ENCODE measurements at places on chromosomes 6 and 20. TPM values are rescaled to one million over a fixed set of nuclear protein-coding genes. Genes with fewer than 3 reads are reported as not detected.

DNA sequence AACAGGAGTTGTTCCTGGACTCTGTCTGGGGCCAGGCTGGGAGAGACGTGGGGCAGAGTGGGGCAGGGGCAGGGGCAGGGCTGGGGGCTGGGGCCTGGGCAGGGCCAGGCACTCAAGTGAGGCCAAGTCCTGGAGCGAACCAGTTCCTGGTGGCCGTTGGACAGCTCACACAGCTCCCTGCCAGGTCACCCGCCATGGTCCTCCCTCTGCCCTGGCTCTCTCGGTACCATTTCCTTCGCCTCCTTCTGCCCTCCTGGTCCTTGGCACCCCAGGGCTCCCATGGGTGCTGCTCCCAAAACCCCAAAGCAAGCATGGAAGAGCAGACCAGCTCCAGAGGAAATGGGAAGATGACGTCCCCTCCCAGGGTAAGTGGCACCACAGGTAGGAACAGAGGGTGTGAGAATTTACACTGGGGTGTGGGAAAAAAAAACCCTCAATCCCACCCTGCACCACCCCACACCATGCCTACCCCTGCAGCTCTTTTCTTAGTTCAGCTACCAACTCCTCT, at the start of gene MCCD1:
MCCD1 (plus strand) TSS at position 142 of the 508 bp plus-strand sequence; CDS start at position 195, 53 bp downstream.
- DNase-seq: no peak

GRCh38 chr20:49420811-49421295, 61.6 kb downstream of the KCNB1 start:
- no peak for DNase-seq

DNA sequence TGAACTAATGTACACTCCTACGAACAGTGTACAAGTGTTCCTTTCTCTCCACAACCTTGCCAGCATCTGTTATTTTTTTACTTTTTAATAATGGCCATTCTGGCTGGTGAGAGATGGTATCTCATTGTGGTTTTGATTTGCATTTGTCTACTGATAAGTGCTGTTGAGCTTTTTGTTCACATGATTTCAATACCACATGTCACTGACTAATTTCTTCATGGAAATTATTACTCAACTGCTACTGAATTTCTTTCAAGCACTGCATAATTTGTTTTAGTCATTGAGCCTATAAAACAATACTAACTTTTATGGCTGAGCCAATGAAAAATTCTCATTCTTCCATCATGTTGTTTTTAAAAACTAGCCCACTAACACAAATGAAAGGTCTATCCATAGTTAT, 115.4 kb downstream of the FRK start:
- DNase-seq: peak; percentile 30

GRCh38 chr6:23533944-23534343, 592.1 kb upstream of the NRSN1 start:
- DNase-seq: no peak

DNA sequence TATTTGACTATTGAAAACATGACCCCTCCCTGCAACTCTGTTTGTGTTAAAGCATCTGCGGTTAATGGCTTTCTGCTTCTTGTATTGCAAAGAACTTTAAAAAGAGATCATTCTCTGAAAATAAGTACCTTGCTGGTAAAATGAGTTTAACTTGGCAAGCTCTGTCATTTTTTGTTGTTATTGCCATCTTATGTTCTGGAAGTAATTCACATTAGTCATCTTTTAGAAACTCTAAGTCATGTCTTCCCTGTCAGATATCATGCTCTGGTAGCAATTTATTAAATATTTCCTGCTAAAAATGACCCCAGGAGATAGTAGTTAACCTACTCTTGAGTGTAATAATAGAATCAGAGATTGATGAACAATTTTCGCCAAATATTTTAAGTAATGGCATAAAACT, 890.6 kb downstream of the KIF16B start:
- DNase-seq: no peak

- DNase-seq: no peak
Observed at GRCh38 chr20:48421547-48421946, 406.3 kb downstream of the PREX1 start.

GRCh38 chr6:107308677-107309076, 150.7 kb downstream of the PDSS2 start:
- no peak for DNase-seq

GRCh38 chr6:74557236-74557635, 648.6 kb downstream of the COL12A1 start:
- DNase-seq: no peak

GRCh38 chr6:158910484-158911440, 89.2 kb downstream of the RSPH3 start:
- DNase-seq: peak; percentile 53

DNA sequence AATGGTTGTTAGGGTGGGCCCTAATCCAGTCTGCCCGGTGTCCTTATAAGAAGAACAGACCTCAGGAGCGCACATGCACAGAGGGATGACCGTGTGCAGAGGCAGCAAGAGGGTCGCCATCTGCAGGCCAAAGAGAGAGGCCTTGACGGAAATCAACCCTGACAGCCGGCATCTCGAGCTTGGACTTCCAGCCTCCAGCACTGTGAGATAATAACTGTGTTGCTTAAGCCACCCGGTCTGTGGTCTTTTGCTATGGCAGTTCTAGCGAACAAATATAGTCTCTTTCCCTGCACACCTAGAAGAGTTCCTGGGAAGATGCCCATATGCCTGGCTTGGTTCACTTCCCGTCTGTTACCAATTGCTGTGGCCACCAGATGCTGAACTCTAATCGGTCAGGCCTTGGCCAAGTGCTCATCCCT, 35.3 kb upstream of the PTGIS start:
- no peak for DNase-seq

DNA sequence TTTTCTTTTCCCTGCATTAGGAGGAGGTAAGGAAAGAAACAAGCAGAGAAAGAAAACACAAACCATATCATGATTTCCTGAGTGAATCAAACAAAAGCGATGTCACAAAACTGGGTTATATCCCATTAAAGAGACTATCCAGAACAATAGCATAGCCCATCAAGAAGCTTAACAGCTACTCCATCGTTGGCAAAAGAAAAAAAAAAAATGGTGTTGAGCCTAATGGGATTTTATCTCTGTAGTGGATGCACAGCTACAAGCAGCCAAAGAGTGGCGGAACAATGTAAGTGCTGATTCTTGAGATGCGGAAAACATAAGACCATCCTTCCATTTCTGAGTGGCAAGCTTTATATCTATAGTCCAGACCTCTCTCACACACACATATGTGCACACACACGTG, 106.2 kb upstream of the NRSN1 start:
- no peak for DNase-seq

DNA sequence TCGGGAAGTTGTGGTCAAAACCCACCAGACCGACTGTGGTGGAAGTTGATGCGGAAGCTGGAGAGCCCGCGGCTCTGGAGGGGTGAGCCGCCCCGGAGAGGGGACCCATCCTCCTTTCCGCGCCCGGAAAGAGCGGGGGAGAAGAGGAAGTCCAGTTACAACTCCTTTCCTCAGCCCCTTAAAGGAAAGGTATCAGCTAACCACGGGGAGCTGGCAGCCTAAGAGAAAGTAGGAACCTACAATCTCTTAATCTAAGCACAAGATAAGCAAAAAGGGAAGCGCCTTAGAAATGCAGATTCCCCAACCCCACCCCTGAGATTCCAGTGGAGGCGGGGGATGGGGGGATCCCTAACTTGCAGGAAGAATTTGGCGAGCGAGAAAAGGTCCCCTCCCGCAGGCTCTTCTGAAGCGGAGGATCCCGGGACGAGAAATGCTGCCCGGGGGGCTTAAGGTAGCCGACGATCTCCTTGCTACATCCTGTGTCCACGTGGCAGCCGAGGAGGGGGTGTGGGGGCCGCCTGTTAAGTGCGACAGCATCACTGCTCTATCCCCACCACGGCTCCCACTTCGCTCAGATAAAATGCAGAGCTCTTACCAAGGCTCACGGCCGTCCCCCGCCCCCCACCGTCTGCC, 87.5 kb downstream of the ZFP64 start:
- DNase-seq: no peak

- peak; percentile 26 for DNase-seq
Observed at GRCh38 chr6:90610751-90611542, 24.1 kb upstream of the MAP3K7 start.

- no peak for DNase-seq
Observed at GRCh38 chr6:63451238-63451637, 121.0 kb upstream of the LOC128125822 start.

- no peak for DNase-seq
Observed at GRCh38 chr6:85124472-85125354, 325.2 kb upstream of the NT5E start.

- no peak for DNase-seq
Observed at GRCh38 chr6:147603392-147604081, 95.0 kb downstream of the SAMD5 start.

- DNase-seq: no peak
Observed at GRCh38 chr6:118656847-118657451, 5.6 kb upstream of the CEP85L start.

- no peak for DNase-seq
Observed at GRCh38 chr20:41176711-41177552, 39.6 kb downstream of the PLCG1 start.

DNA sequence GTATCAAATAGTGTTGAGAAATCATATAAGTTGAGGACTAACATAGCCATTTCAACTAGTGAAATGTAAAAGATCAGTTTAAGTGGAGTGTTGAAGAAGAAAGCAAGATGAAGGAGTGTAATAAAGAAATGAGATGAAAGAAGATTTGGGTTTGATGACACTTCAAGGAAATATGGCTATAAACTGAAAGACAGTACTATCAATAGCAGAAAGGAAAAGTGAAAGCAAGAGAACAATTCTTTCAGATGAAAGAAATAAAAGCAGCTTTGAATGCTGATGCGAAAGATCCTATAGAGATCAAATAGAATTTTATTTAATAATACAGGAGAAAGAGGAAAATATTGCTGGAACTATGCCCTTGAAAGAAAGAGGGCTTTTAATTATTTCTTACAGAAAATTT, 92.8 kb upstream of the PRSS16 start:
- DNase-seq: no peak

- peak; percentile 80 for DNase-seq
Observed at GRCh38 chr20:49859807-49860206, 47.2 kb downstream of the SLC9A8 start.

DNA sequence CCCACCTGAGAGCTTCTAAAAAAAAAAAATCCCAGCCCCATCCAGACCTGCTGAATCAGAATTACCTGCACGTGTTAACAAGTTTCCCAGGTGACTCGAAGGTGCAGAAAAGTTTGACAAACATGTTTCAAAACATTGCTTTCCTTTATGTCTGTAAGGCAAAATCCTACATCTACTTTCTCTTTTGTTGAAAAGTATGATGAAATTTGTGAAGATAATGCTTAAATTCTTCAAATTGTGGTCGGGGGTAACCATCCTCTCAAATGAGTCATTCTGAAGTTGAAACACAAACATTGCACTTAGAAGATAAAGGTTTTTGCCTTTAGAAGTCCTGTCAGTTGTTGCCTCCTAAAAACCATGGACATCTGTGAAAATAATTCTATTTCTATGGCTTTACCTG, 429.7 kb downstream of the EPHA7 start:
- no peak for DNase-seq

- peak; percentile 13 for DNase-seq
Observed at GRCh38 chr6:42520786-42521607, 42.8 kb upstream of the UBR2 start.

DNA sequence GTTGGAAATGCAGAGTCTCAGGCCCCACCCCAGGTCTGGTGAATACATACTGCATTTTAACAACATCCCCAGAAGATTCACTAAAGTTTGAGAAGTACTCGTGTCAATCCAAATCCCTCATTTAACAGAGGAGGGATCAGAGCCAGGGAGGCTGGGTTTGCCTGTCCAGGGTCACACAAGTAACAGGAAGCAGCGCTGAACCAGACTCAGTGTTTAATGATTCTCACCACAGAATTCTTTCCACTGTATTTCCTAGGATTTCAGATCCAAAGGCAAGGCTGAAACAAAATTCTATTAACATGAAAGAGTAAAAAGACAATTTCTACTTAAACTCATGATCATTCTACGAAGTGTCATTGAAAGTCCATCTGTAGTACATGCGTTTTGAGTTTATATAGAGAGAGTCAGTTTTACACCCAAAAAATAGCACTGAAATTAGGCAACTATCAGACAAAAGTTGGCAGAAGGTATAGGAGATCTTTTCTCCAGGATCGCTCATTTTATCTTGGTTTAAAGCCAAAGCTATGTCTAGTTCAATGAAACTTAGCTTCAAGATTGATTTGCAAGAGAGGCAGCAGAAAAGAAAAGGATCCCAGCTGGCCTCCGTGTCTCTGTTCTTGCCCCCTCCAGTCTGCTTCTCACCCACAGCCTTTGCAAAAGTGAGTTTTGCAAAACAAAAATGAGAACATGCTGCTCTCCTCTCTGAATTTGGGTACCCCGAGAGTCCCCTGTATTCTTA, 6.0 kb upstream of the AGPAT4 start:
- no peak for DNase-seq

GRCh38 chr6:158441716-158442215, 118.1 kb upstream of the TMEM181 start:
- no peak for DNase-seq

- DNase-seq: no peak
Observed at GRCh38 chr20:52268184-52268749, 76.7 kb upstream of the ZFP64 start.

GRCh38 chr6:41678511-41679084, 40.3 kb downstream of the MDFI start:
- DNase-seq: no peak

GRCh38 chr20:41009946-41010345, 18.7 kb upstream of the TOP1 start:
- no peak for DNase-seq

DNA sequence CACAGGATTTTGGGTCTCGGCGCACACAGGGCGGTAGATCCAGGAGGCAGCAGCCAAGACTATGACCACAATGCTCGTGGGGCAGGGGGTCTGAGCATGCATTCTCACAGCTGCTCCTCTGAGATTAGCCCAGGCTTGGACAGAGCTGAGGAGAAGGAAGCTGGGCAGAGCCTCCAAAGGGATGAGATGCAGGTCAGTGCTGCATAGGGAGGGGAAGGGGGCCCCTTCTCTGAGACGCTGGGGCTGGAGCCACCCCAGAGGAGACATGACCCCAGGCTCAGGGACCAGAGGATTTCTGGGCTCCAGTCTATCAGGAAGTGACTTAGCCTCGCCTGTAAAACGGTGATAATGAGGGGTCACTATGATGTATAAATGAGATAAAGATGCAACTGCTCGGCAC, 93.9 kb downstream of the BFSP1 start:
- no peak for DNase-seq

- DNase-seq: no peak
Observed at GRCh38 chr20:34274694-34275093, 28.5 kb downstream of the AHCY start.

- peak; percentile 50 for DNase-seq
Observed at GRCh38 chr20:9928955-9929354, 90.1 kb upstream of the PAK5 start.

GRCh38 chr20:8808202-8808535, 260.7 kb upstream of the PLCB4 start:
- no peak for DNase-seq

The TFAP2D gene
- not detected for polyA plus RNA-seq

The APOM gene
- polyA plus RNA-seq: 3.5 TPM

The TJAP1 gene
- 34.1 TPM for polyA plus RNA-seq

The GMDS gene
- 19.0 TPM for polyA plus RNA-seq

The CNKSR3 gene
- 0.94 TPM for polyA plus RNA-seq

The SLC26A8 gene
- polyA plus RNA-seq: 0.16 TPM

The PRL gene
- polyA plus RNA-seq: not detected

The RNF217 gene
- polyA plus RNA-seq: 25.5 TPM

The MRAP2 gene
- polyA plus RNA-seq: 1.4 TPM

The SLC29A1 gene
- polyA plus RNA-seq: 156 TPM

The LGSN gene
- not detected for polyA plus RNA-seq

The CASS4 gene
- polyA plus RNA-seq: not detected

The MAFB gene
- polyA plus RNA-seq: 0.16 TPM
